Ovary (tissue), 10 donors: ENCODE measurements at places on chromosomes 16 and 17. TPM values are rescaled to one million over a fixed set of nuclear protein-coding genes. Genes with fewer than 3 reads are reported as not detected.

Gene NTN1
- polyA plus RNA-seq, result 1.6 TPM

Gene PPP1R9B
- 17.8 TPM for polyA plus RNA-seq

Gene LGALS9B
- polyA plus RNA-seq, result not detected

Gene RBBP6
- polyA plus RNA-seq, result 35.9 TPM

Gene C1QL1
- polyA plus RNA-seq, result 0.64 TPM

Gene CCL16
- polyA plus RNA-seq, result 0.17 TPM

Gene CA5A
- 0.05 TPM for polyA plus RNA-seq

Gene UBE2G1
- polyA plus RNA-seq, result 50.7 TPM

Gene CIBAR2
- polyA plus RNA-seq, result 0.18 TPM

Gene PRR35
- polyA plus RNA-seq, result not detected

Gene C17orf100
- 2.0 TPM for polyA plus RNA-seq

Gene SLC9A5
- polyA plus RNA-seq, result 1.1 TPM
